ENCODE measurements at places on chromosomes 1 and 21.

- DNase-seq: no peak
Observed at GRCh38 chr21:42360317-42360716, 6.0 kb downstream of the TFF1 start.

DNA sequence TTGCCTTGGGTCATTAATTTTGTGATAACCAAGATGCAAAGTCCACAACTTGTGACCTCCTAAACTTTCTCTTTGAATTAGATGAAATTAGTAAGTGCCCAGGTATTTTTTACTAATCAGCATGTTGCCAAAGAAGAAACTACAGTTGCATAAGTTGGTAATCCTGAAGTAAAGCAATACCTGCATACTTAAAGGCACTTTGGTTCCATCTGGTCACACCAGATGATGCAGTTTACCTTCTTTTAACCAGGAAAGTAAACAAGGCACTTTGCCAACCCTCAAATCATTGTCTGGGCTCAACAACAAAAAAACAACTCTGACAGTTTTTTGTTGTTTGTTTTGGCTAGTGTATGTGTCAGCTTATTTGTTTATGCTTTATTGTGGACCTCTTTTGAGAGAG lies 55.5 kb upstream of the DYNLT5 start:
- no peak for DNase-seq

- no peak for DNase-seq
Observed at GRCh38 chr1:161215076-161215475, at the start of gene FCER1G. Gene FCER1G, plus strand, starts transcription at chr1:161215295. Its CDS starts 27 bp downstream, at chr1:161215322.

GRCh38 chr1:27521861-27522431 lies 32.0 kb upstream of the WASF2 start:
- DNase-seq: no peak

GRCh38 chr1:206658981-206659273 lies 23.6 kb downstream of the DYRK3 start:
- DNase-seq: no peak

GRCh38 chr1:219155135-219155534 lies 18.5 kb upstream of the LYPLAL1 start:
- DNase-seq: no peak

DNA sequence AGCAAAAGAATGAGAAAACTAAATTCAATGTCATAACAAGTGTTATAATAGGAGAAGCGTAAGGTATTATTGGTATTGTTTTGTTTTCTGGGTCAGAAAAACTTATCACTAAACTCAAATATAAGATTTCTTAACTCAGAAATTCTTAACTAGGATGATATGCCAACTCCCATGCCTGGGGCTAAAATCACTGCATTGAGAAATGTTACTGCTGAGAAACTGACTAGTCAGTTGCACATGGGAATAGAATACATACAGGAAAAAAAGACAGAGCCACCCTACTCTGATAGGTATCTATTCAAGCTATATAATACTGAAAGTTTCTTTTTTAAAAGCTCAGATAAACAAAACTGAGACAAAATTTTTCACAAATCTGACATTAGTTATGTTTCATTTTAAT lies 56.3 kb downstream of the PRPF38A start:
- DNase-seq: no peak

GRCh38 chr1:158674302-158674701 lies 12.2 kb downstream of the SPTA1 start:
- no peak for DNase-seq

DNA sequence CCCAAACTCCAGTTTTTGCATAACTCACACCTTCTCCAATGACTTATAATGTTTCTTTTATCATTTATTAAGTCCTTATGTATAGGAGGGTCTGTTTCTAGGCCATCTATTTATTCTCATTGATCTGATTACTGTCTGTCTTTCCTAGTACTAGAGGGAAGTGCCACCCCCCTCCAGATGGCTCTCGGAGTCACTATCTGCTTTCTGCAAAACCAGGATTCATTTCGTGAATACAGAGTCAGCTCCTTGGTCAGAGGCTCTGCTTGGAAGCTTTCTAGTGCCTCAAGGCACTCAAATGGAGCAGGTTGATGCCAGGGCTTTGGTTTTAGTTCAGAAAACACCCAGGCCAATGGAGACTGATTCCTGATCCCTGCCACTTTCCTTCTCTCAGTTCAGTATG lies 102.3 kb upstream of the CD34 start:
- DNase-seq: no peak

DNA sequence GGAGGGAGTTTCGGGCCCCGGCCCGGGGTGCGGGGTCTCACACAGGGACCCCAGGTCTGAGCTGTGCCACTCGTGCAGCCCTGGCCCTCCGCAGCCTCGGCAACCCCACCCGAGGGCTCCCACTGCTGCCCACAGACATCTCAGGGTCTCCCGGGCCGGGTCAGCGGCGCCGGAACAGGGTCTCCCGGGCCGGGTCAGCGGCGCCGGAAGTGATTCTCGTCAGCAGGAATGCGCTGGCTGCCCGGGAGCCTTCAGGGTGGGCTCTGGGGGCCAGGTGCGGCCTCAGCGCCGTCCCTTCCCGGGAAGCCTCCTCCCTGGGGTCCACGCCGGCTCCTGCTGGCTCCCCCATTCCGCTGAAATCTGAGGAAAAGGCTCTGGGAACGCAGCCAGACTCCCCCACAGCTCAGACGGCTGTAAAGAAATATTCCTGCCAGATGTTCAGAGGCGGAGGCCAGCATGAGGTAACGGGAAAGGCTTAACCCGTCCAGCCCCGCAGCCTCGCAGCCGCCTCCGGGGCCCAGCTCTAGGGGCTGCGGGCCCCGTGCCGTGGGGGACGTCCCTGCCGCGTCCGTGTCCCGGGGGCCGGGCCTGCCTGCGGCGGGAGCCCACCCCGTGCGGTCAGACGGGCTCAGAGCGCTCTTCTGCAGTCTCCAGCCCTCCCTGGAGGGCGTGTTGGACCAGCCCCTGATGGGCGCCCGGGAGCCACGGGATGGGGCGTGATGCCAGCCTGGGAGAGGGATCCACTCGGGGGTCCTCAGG lies 8.7 kb upstream of the COL6A1 start:
- no peak for DNase-seq

DNA sequence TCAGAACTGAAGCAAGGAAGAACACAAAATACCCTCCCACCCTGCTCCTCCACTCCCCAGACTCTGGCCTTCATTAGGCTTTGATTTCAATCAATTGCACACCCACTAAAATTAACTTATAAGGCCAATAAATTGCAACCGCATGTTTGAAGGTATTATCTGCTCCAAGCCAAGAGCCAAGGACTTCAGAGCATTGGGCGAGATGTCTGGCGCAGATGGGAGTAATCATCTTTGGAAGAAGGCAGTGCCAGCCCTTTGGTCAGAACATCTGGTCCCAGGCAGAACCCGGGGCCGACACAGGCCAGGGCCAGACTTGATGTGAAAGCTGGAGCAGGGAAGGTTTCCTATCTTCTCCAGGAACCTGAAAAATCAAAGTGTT lies 60.0 kb downstream of the SLC66A1 start:
- no peak for DNase-seq

DNA sequence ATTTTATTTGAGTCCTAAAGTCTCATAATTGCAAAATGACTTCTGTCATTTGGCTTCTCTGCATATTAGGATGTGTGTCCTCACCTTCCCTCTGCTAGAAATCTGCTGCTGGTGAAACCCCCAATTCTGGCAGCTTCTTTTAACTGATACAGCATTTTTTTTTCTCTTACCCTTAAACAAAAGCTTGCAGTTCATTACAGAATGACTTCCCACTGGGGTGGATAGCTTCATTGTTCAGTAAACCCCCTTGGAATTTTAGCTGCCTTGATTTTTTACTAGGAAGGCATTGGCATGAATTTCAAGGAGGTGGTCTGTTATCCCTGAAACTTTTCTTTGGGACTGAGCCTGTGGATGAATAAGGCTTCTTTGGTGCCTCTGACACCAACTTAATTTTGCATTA lies 16.8 kb downstream of the TSEN15 start:
- DNase-seq: no peak

GRCh38 chr1:46136711-46137110 lies 4.3 kb upstream of the PIK3R3 start:
- DNase-seq: no peak

All from frontal cortex (tissue), 4 donors.